ENCODE measurements at places on chromosomes 5 and 9.

- DNase-seq = no peak
Observed at GRCh38 chr9:70607926-70608325, 193.5 kb upstream of the KLF9 start.

DNA sequence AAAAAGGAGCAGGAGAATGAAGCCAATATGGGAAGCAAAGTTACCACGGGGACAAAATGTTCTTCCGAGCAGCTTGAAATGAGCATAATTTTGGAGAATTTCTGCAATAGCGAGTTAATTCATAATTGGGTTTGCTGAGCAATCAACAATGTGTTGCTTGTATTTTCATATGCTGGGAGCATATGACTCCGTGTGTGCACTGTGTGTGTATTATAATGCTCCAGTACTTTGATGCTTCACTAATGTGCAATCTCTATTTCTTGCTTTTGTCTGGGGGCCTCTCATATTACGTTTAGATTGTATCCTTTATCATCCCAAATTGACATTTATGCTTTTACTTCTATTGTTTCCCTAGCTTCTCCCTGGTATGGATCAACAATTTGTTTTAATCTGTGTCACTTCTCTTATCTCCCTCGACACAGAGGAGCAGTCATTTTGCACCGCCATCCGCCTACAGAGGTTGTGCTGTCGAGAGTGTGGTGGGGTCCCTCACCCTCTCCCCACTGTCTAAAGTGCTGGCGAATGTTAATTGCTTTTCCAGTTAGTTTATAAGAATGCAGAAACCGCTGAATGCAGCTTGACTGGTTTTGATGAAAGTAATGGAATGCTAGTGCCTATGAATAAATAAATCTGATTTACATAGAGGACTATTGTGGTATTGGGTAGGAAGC lies 372.5 kb upstream of the WWC1 start:
- DNase-seq = no peak

DNA sequence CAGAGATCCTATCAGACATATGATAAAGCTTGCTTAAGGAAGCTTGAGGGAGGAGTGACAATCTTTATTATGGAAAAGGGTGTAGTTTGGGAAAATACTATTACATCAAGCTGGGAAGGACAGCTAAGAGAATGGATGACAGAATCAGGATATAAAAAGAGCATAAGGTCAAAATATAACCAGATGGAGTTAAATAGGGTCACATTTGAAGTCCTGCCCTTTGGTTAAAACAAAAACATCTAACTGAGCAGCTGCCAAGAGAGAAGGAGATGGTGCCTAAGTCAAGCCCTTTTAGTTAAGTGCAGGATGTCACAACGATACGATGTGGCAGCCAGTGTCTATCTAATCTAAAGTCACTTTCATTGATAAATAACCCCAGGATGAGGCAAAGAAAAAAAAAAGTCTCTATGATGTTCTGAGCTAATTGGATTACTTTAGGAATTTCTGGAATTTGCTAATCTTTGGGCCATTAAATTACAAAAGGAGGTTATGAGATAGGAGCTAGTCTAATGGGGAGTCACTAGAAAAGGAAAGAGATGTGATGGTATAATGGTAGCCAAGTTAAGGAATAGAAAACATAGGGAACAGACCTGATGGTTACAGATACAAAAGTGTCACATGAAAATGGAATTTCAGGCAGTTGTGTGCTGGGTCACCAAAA lies 365.2 kb downstream of the PDE4D start:
- DNase-seq = no peak

DNA sequence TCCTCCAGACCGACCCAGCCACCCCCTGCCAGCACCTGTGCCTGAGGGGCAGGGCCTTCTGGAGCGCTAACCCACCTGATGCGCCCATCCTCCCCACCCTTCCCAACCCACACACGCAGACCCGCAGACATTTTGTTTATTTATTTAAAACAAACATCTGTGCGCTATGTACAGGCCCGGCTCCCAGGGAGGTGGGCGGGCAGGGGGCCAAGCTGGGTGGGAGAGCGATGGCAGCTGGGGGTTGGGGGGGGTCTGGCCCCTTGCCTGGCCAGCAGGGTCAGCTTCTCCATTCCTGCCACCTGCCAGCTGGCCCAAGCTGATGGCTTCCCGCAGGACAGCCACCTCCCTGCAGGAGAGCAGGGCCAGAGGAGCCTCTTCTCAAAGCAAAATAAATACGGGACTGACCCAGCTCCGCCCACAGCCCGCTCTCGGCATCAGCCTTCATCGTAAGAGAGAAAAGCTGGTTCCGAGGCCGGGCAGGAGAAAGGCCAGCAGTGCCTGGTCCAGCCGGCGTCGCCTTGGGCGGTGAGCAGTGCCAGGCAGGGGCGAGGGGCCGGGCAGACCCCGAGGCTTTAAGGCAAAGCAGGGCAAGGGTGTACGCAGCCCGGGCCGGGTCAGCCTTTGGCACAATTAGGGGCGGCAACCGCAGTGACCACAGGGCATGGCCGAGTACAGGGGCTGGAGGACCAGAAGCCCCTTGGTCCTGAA lies 10.9 kb upstream of the CLIC3 start:
- DNase-seq = no peak

- no peak for DNase-seq
Observed at GRCh38 chr5:163619273-163619934, 114.0 kb downstream of the MAT2B start.

- DNase-seq = no peak
Observed at GRCh38 chr5:143226872-143227271, 176.6 kb downstream of the NR3C1 start.

- DNase-seq = no peak
Observed at GRCh38 chr9:83535736-83536135, 2.5 kb downstream of the FRMD3 start.

- DNase-seq = no peak
Observed at GRCh38 chr5:175124251-175124813, 319.6 kb downstream of the DRD1 start.

- DNase-seq = no peak
Observed at GRCh38 chr9:129880654-129881546, 45.6 kb downstream of the USP20 start.

DNA sequence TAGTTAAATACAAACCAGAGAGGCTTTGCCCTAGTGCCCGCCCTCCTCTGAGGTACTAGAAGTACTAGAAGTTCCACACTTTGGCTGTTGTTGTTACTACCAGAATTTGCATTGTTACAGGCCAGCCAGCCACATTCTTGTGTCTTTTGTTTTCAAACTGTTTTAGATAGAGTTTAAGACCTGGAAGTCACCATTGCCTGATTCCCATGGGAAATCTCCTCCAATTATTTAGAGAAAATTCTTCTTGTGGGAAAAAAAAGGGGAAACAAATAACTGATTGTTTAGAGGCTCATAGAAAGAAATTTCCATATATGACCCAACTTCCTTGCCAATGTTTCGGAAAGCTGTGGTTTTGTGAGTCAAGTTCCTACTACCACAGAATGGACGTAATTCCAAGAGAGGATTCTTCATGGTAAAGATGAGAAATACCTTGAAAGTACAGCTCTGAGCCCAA lies 252.2 kb downstream of the GOLPH3 start:
- DNase-seq = no peak

DNA sequence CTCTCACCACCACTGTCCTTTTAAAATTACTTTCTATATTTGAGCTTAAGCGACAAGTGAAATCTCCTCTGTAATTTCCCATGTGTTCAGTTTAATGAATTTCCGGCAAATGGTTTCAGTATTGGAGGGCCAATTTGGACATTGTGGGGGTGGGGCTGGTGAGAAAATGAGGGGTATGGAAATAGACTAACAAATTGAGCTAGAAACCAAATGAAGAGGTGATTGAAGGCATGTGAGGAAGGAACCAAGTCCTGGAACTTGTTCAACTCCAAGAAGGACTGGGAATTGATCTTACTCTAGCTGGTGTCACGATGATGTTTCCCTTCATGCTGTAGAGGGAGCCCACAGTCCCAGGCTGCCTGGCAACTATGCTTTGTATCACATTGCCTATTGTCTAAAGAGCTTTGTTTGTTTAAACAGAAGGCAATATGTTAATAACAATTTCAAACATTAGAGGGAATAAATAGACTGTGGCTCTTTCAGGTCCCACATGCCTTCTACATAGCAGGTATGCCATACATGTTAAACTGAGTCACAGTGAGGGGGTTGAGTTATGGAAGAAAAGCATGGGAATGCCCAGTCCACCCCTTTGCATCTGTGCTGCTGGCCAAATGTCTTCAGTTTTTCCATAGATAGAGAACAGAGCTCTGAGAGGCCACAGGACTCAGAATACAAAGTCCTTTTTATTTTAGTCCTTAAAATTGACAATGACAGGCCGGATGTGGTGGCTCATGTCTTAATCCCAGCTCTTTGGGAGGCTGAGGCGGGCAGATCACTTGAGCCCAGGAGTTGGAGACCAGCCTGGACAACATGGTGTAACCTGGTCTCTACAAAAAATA lies 25.0 kb upstream of the MATR3 start:
- DNase-seq = no peak

GRCh38 chr9:34652602-34653000 lies 616 bp downstream of the IL11RA start:
- DNase-seq = no peak

DNA sequence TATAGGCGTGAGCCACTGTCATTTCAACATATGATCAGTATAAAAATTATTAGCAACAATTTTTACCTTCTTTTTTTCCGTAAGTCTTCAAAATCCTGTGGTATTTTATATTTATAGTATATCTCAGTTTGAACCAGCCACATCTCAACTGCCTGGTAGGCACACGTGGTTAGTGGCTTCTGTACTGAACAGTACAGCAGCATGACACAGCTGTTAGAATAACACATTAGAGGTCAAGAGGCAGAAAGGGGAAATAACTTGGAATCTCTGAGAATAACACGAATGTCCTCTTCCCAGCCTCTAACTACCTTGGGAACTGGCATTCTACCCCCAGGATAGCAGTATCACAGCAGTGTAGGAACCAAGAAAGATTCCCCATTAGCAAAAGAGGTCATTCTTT lies 108.5 kb upstream of the IQGAP2 start:
- no peak for DNase-seq

DNA sequence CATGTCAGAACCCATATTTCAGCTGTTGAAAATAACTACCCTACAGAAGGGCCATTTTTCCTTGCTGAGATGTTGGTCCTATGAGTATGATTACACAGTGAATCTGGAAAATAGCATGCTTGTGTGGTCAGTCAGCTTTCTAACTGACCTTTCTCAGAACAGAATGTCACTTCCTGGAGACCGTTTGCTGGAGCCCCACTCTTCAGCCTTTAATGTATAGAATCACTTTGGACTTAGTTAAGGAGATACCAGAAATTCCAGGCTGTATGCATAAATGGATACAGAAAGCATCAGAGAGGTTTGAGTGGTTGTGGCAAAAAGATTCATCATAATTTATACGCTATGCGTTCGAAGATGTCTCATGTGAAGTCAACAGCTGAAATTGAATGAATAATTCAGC lies 488.1 kb downstream of the EBF1 start:
- DNase-seq = no peak

DNA sequence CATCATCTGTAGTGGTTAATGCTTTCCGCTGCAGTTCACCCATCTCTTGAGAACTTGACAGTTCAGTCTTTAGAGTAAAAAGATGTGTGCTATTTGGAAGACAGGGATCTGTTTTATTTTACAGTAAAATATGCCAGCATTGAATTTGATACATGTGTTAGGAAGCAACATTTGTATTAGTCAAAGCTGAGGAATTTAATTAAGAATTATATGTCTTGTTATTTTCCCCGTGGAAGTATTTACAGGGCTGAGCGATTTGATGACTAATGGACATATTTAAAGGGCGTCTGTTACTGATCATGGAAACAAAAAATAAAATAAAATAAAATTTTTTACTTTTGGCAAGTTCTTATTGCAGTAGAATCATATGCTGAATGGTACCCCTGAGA lies 101.3 kb downstream of the PAM start:
- no peak for DNase-seq

DNA sequence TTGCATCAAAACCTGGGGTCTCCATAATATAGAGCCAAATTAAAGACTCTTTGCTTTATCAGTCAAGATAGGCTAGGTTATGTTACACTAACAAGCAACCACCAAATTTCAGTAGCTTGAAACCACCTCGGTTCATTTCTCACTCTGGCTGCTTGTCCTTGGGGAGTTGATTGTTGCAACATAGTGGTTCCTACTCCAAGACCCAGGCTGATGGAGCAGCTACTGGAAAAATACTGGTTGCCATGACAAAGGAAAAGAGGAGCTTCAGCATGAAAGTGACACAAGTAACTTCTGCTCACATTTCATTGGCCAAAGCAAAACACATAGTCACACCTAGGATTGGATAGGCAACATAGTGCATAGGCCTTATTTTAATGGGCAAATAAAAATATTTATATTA lies 18.5 kb upstream of the RCL1 start:
- no peak for DNase-seq
